ENCODE measurements at places on chromosomes 13 and 19.

GRCh38 chr13:96403651-96404050, 313.7 kb downstream of the HS6ST3 start:
- no peak for DNase-seq

- DNase-seq = no peak
Observed at GRCh38 chr13:77457966-77458365, 77.5 kb upstream of the SCEL start.

- peak; percentile 70 for DNase-seq
Observed at GRCh38 chr19:15101479-15102082, 5.6 kb upstream of the SYDE1 start.

DNA sequence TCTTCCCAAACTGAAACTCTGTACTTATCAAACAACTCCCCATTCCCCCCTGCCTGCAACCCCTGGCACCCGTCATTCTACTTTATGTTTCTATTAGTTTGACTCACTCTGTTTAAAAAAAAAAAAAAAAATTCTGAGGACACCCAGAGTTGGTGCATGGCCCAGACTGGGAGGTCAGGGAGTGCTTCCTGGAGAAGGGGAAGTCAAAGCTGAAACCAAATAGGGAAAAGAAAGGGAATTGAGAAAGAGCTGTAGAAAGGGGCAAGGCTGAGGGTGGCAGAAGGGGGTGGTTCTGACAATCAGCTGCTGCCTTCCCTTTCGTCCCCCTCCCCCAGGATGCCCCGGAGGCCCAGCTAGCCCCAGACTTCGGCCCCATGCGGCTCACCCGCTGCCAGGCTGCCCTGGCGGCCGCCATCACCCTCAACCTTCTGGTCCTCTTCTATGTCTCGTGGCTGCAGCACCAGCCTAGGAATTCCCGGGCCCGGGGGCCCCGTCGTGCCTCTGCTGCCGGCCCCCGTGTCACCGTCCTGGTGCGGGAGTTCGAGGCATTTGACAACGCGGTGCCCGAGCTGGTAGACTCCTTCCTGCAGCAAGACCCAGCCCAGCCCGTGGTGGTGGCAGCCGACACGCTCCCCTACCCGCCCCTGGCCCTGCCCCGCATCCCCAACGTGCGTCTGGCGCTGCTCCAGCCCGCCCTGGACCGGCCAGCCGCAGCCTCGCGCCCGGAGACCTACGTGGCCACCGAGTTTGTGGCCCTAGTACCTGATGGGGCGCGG, 9.0 kb upstream of the STRN4 start:
- no peak for DNase-seq

DNA sequence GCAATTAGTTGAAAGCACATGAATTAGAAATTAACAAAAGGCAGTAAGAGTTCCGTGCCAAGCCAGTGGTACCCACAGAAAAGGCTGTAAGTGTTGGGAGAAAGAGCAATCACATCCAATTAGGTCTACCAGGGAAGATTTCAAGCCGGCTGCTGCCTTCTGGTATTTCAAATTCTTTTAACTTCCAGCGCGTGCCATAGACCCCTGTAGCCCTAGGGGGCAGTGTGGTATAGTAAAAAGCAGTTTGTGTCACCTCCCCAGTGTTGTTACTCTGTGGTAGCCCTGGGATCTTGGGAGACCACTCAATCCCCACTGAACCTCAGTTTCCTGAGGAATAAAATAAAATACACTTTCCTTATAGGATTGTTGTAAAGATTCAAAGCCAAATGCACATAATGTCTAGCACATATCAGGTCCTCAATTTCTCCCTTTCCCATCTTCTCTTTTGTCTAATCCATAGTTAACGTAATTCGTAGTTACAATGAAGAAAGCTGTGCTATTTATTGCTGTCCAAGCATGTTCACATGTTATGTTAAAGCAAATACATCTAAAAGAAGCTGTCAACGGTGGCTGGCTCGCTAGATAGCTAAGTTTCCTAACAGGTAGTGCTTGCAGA, 230.2 kb downstream of the TDRD3 start:
- DNase-seq = no peak

- DNase-seq = no peak
Observed at GRCh38 chr13:95181586-95181985, 119.7 kb downstream of the ABCC4 start.

GRCh38 chr13:80131204-80131603, 209.7 kb downstream of the SPRY2 start:
- DNase-seq = no peak
